Tibial artery (tissue), 4 donors: ENCODE measurements at places on chromosomes 3 and 15.

- DNase-seq, result no peak
These were observed 172.5 kb downstream of the RAP2B start for GRCh38 chr3:153334558-153334957.

- peak; percentile 40 for DNase-seq
These were observed 17.1 kb upstream of the VILL start for GRCh38 chr3:37973246-37974054.

- no peak for DNase-seq
These were observed 60.1 kb upstream of the PCSK6 start for GRCh38 chr15:101549647-101550046.

DNA sequence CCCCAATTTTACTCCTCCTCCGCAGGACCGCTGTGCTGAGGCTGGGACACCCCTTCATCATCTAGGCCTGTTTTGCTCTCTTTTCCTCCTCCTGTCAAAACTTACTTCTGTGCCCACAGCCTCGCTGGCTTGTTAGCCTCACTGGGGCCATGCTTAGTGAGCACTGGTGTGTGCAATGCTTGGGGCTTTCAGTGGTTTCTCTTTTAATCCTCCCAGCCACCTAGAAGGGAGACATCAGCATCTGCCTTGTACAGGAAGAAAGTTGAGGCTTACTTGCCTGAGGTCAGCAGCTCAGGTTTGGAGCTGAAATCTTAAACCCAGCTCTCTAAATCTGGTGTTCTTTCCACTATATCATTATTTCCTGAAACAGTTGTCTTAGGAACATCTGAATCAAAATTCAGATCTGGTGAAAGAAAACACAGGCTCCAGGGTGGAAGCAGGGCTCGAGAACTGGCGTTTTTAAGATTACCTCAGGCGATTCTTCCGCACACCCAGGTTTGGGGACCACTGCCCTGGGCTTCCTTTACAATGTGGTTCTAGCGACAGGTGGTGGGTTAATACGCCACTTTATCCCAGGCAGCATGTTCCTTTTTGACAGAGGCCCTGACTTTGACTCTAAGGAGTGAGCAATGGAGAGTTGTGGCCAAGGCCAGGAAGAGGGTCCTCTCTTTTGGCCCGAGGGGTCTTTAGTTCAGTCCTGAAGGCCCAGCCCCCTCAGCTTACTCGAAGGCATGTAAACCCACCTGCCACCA, 3.8 kb downstream of the THSD4 start:
- no peak for DNase-seq

DNA sequence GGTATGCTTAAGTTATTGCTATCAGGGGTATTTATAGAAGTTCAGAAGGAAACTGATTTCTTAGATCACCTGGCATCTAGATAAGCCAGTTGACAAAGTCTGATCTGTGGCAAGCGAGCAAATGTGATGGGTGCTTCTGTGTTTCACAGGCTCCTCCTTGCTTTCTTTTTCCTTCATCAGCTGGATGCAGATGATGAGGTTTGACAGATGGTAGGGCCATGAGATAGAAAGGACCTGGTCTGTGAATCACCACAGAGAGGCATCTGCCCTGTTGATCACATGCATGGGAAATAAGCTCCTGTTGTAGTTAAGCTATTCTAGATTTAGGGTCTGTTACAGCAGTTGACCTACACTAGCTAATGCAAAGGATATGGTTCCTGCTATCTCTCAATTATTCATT, 372.0 kb downstream of the NEK10 start:
- no peak for DNase-seq

DNA sequence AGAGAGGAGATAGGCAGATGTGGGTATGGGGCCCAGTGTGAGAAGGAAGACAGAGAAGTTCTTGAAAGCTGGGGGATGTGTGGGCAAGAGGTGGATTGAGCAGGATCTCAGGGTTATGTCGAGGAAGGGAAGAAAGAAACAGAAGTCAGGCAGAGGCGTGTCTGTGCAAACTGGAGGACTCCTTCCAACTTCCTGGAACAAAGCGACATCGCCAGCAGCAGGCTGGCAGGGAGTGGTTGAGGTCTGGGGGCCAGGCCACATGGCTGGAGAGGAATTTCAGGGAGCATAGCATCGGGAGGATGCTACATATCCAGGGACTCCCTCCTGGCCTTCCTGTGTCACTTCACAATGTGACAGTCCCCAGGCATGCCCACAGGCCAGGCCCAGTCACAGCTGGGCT, 42.9 kb upstream of the MYZAP start:
- no peak for DNase-seq

- DNase-seq, result no peak
These were observed 451.0 kb downstream of the MFSD1 start for GRCh38 chr3:159252772-159253384.

DNA sequence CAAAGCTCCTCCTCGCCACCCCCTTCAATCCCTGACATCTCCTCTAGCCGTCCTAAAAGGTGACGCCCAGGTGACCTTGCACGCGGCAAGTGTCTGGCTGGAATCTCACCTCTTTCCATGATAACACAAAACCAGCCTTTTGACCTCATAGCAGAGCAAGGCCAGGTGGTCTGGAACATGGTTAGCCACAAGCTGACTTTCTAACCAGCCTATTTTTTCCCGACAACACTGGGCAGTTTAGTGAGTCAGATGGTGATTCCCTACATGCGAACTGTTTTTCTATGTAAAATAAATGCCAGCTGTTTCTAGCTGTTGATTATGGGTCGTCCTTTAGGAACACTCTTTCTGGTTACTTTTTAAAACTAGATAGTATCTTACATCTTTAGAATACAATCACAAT, 243.0 kb downstream of the CD47 start:
- DNase-seq, result no peak

GRCh38 chr15:52350423-52350822, 54.8 kb upstream of the MYO5C start:
- DNase-seq, result no peak

GRCh38 chr3:172749230-172749965, 1.1 kb upstream of the ECT2 start:
- DNase-seq, result no peak

- DNase-seq, result no peak
These were observed 724.9 kb upstream of the ARRDC4 start for GRCh38 chr15:97235611-97235985.

DNA sequence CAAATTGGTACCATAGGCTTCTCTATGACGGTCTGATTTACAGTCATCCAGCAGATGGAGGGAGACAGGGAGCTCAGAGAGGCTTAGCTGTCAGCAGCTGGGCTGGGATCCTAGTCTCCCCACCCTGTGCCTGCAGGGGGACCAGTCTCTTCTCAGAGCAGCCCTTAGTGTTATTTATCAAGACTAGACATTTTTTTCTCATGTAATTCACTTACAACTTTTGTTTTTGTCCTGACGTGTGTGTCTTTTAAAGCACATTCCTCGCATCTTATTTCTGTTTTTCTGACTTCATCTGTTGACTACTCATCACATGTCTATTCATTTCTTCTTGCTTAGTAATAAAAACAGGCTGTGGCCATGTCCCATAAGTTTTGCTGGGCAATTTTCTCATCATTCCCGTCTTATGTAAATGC, 116.1 kb downstream of the KLF13 start:
- DNase-seq, result no peak

DNA sequence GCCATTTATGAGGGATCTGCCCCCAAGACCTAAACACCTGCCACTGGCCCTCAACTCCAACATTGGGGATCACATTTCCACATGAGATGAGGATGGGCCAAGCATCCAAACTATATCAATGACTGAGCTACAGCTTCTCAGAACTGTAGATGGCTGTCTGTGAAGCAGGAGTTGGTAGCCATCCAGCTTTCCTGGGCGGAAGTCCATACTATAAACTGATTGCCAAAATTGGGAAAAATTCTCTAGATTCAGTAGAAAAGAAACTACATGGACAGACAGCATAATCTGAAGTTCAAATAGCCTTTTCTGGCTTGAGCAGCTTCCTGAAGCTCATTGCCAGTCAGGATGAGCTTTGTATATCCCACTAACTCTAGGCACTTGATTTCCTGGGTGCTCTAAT, 214.7 kb upstream of the ZBTB20 start:
- DNase-seq, result no peak

GRCh38 chr15:77553257-77553656, 79.5 kb downstream of the LINGO1 start:
- DNase-seq, result no peak

- DNase-seq, result no peak
These were observed 6.4 kb upstream of the C15orf39 start for GRCh38 chr15:75195122-75195765.

DNA sequence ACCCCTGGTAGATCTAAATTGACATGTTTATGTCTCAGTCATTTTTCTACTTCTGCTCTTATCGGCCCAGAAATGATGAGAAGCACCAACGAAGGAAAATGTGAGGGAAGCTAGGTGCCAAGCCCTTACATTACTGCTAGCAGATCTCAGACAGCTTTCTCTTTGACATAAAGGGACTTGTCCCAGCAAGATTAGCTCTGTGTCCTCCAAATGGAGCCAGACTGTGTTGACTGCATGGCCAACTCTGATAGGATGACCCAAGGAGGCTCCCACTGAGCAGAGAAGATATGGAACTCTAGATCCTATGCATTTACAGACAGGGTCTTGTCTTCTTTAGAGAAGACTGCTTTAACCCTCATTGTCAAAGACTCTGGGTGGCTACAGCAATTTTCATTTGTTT, 2.8 kb upstream of the MCTP2 start:
- no peak for DNase-seq

DNA sequence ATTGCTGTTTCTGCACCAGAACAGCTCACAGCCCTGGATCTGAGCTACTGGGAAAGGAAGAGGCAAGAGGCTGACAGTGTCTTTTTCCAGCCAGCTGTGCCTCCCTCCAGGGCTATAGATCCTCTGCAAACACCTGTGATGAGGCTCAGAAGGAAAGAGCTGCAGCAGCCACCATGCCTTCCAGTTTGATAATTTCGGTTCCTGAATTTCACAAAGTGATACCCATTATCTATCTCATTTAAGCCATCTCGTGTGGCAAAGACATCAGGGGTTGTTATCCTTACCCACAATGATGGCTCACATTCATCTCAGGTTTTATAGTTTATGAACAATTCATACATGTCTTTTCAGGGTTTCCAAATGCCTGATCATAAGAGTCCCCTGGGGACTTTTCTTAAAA, 1.8 kb upstream of the LARP6 start:
- DNase-seq, result no peak
